Cerebellar nuclear complex (tissue), 1 donor: ENCODE measurements at places on chromosomes 7 and 10.

DNA sequence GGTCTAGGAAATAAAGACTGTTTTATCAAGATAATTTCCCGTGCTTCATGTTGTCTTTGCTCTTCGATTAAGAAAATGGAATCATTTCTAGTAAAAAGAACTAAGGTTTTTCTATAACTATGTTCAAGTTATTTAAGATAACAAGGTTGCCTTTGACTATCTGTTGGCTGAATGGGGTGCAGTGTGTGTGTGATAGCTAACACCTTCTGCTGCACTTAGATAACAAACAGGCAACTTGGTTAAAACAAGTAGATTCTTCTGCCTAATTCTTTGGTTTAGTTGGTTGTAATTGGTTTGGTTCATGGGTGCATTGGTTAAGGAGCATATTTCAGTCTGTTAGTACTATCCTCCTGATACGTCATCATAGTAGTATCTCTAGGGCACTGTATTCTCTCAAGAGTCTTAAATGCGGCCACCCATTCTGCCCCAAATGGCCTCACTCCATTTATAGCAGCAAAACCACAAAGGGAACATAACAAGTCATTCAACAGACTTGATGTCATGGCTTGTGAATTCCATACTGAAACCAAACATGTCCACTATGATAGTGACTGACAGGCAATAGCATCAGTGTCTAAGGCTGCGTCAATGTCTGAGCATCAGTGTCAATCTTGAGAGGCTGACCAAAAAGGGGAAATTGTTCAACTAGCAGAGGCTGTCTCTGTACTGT, 55.7 kb downstream of the CCDC3 start:
- DNase-seq, result no peak

- no peak for DNase-seq
Measured at GRCh38 chr7:80532153-80532552, 20.3 kb upstream of the GNAT3 start.

- no peak for DNase-seq
Measured at GRCh38 chr7:69654381-69654780, 56.1 kb downstream of the AUTS2 start.

DNA sequence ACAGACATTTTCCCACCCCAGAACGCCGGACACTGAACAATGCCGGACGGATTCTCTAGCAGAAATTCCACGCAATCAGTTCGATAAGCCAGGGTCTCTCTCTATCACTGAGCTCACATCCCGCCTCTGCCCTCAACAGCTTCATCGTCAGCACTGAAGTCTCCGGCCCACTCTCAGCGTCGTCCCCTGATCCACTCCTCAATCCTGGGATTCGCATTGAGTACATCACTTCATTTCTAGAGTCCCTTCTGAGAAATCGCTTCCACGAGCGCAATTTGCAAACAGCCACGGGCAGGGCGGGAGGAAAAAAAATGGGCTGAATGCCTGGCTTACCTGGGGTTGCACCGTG, 365 bp downstream of the YME1L1 start:
- no peak for DNase-seq

- DNase-seq, result no peak
Measured at GRCh38 chr7:98872328-98872924, 2.6 kb upstream of the TMEM130 start.

DNA sequence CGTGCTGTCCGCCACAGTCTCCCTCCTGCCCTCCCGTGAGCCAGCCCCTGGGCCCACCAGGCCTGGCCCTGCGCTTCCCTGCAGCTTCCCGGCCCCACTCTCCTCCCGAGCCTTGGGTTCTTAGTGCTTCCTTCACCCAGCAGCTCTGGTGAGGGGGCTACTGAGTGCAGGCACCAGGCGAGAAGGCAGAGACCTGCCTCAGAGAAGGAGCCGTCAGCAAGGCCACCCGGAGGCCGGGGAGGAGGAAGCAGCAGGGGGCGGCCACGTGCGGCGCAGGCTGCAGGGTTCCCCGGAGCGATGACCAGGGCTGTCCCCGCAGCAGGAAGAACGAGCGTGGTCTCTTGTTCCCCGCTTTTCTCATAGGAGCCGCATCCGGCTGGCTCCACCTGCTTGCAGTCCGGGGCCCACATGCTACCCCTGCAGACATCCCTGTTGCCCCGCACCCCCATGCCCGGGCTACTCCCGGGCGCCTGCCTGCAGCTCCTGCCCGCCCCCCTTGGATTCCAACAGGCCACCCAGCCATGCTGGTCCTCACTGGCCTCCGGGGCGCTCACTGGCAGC, 20.5 kb downstream of the YKT6 start:
- no peak for DNase-seq

DNA sequence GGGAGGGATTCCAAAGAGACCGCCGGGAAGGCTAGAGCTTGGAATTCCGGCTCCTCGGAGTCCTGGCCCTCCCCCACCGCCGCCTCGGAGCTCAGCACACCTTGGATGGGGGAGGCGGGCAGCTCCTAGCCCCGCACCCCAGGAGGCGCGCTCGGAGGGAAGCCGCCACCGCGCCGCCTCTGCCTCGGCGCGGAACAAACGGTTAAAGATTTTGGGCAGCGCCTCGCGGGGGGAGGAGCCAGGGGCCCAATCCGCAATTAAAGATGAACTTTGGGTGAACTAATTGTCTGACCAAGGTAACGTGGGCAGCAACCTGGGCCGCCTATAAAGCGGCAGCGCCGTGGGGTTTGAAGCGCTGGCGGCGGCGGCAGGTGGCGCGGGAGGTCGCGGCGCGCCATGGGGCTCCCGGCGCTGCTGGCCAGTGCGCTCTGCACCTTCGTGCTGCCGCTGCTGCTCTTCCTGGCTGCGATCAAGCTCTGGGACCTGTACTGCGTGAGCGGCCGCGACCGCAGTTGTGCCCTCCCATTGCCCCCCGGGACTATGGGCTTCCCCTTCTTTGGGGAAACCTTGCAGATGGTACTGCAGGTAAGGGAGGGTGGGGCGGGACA, at the start of gene CYP26A1:
Gene CYP26A1 (plus strand): TSS at position 355 of the 608 bp plus-strand sequence. CDS start 42 bp downstream, at position 397.
- no peak for DNase-seq

GRCh38 chr10:7967035-7967434, 87.5 kb upstream of the GATA3 start:
- DNase-seq, result no peak

GRCh38 chr10:74111799-74112198, 38.8 kb downstream of the AP3M1 start:
- DNase-seq, result no peak

DNA sequence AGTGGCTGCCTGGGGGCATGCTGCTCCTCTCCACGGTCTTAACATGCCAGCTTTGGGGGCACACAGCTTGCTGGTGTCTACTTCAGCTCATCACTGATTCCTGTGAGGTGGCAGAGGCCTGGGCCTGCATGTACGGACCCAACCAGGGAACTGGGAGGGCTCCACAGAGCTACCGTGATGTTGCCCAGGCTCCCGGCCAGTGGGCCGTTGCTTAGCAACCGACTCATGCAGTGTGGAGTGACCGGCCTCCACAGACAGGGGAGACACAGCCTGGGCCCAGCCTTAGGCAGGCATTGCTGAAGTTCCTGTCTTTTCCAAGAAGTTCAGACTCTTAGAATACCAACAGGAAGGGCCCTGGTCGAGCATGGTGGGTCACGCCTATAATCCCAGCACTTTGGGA, 25.8 kb upstream of the SH2B2 start:
- DNase-seq, result peak; percentile 30

GRCh38 chr10:42594246-42594650, 44.1 kb downstream of the ZNF33B start:
- DNase-seq, result no peak

DNA sequence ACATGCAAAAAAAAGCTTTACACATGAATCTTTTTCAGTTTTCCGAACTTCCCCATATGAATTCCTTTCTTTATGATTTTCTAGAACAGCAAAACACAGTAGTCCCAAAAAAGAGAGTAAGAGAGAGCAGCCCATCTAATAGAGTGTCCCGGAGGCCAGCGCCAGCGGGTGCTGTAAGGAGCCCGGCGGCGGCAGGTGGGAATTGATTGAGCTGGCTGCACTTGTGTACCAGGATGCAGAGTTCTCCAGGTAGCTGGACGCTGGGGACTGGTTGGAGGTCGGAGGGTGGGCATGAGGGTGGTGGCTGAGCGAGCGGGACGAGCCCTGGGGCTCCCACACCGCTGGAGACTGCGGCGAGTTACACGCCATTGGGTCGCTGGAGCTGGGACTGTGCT, 4.0 kb downstream of the DLX5 start:
- no peak for DNase-seq

GRCh38 chr10:13054844-13055243, 45.1 kb upstream of the OPTN start:
- no peak for DNase-seq

DNA sequence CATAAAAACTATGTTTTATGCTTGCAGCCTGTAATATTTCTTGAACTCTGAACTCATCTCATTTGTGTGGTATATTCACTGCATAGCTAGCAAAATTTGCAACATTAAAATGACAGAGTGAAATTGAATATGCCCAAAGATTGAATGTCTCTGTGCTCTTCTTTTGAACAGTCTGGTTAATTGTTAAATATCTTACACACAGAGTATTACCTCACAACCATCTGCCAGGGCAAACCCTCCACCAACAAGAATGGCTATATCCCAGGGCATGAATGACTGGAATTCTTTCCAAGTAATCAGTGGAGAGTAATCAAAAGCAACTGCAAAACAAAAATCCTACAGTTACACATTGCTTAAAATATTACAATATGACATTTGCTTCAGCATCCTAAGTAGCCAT, 76.9 kb downstream of the SLC13A1 start:
- DNase-seq, result peak; percentile 27

- DNase-seq, result no peak
Measured at GRCh38 chr10:24128066-24128730, 80.7 kb upstream of the KIAA1217 start.

- no peak for DNase-seq
Measured at GRCh38 chr10:106519376-106520030, 645.0 kb downstream of the SORCS1 start.

- DNase-seq, result no peak
Measured at GRCh38 chr7:5694912-5695726, 86.3 kb downstream of the RNF216 start.

DNA sequence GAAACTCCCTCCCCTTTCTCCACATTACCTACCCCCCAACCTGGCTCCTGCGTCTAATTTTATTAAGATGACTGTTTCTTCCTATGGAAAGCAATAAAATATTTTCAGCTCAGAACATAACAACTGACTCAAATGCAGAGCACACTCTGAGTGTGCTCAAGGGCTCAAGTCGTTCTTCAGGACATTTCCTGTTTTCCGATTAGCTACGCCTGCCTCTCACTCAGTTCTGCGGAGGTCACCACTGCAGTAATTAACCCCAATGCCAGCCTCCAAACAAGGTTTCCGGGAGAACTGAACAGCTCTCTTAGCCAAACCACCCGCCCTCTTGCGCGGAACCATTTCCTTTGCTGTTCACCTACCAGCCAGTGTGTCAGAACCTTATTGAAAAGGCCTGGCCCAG, 19.3 kb downstream of the MYOF start:
- DNase-seq, result no peak

DNA sequence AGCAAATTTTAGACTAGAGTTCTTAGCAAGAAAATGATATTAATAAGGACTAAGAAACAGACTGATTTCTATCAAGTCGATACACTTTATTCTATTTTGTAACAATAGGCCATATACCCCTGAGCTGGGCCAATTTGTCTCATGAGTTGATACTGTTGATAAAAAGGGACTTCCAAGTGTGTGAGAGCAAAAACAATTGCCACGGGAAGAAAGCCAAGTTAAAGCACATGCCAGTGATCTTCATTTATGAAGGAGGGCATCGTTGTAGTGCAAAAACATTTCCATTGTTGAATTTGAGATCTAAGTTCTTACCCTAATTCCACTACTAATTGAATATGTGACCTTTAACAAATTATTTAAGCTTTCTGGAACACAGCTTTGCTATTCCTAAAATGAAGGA, 119.9 kb downstream of the CNOT4 start:
- DNase-seq, result no peak

DNA sequence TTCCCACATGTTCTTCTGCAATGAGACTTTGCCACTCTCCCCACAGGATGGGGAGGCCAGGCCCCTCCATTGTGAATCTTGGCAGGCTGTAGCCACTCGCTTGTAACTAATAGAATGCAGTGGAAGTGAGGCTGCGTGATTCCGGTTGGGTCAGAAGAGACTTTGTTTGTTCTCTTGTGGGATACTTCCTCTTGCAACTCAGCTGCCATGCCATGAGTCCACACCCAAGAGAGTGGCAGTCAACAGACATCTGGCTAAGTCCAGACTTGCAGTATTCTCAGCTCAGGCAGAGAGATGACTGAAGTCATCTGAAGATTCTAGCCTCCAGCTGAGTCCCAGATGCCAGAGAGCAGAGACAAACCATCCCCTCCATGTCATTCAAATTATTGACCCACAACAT, 153.4 kb upstream of the GDF10 start:
- no peak for DNase-seq

DNA sequence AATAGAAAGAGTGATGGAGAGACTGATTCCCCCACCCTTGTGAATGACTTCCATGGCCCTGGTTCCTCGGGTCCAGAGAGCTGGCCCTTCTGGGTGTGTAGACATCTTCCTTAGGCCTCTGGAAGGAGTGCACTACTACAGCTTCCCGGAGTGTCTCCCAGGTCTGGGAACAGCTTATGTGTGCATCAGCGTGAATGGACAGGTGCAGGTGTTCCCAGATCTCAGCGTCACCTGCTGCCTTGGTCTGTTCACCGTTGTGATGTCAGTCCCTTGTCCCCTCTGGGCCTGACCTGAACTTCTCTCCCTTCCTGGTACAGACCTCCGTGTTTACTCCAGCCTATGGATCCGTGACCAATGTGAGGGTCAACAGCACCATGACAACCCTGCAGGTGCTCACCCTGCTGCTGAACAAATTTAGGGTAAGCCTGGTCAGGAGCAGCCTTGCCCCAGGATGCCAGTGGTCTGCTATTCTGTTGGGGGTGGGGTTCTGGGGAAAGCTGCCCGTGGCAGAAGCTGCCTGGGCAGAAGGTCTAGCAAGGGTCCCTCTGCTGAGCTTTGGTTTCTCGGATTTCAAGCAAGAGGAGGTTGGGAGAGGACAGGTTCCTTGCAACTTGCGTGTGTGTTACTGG, 10.5 kb upstream of the DEPP1 start:
- DNase-seq, result no peak

DNA sequence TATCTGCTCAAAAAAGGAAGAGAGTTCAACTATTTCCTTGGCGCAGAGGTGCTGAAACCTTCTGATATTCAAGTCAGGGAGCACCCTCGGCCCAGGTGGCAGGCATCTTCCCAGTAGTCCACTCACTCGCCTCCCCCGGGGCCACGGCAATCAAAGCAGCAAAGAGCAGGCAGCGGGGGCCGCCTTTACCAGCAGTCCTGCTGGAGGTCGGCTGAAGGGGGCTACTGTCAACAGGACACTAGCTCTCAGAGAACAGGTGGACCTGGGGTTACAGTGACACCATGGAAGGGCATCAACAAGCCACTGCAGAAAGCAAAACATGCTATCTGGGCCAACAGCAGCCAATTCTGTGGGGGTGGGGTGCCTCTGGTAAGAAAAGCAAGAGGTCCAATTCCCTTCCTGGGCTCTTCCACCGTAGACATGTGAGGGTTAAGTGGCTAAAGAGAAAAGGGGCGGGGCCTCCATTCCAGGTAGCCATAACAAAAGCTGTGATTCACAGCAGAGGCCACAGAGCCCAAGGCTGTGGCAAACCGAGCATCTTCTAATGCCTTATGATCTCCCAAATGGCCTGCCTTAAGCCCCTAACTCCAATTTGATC, 9.4 kb downstream of the FZD9 start:
- DNase-seq, result no peak

- no peak for DNase-seq
Measured at GRCh38 chr7:73685311-73685710, 1.9 kb downstream of the BUD23 start.
